ENCODE measurements at places on chromosomes 3 and 15.

DNA sequence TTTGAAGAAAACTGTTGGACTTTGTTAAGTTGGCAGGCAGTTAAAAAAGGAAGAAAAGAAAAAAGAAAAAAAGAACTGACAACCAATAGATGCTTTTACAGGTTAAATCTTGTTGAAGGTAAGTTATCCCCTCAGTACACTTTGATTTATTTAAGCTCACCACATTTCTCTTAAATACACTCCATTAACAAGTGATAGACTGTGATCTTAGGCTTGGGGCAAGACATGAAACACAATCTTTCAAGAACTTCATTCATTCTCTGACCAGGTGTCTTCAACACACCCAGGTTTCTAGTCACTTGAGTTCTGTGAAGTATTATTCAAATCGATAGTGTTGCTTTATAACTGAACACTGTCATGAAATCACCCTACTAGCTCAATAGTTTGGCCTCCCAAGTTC, 751.9 kb downstream of the ROBO1 start:
- DNase-seq: no peak

DNA sequence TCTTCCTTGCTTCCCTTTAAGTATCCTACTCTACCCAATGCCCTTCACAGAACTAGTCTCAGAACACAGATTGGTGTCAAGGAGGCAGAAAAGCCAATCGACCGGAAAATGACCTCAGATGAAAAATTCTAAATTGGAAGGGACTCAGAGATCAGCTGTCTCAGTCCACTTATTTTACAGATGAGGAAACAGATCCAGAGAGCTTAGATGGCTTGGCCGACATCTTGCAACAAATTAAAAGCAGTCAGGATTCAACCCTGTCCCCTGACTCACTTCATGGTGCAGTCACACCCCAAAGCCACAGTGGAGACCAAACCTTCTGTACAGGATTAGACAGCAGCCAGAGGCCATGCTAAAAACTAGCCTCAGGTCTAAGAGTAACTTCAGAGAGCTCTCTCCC, 169.3 kb upstream of the BHLHE40 start:
- no peak for DNase-seq

GRCh38 chr15:45121706-45122417, 7.7 kb downstream of the DUOXA2 start:
- no peak for DNase-seq

DNA sequence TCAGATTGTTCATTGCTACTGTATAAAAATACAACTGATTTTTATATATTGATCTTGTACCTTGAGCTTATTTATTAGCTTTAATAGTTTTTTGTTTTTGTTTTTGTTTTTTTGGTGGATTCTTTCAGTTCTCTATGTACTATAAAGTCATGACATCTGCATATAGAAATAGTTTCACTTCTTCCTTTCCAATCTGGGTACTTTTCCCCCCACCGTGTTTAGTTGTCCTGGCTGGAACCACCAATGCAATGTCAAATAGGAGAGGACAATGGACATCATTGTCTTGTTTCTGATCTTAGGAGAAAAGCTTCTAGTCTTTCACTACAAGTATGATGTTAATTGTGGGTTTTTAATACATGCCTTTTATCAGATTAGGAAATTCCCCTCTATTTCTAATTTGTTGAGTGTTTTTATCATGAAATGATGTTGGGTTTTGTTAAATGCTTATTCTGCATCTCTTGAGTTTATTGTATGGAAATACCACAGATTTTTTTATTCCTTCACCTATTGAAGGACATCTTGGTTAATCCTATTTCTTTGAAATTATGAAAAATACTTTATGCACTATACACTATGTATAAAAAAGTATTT, 2.8 kb upstream of the XCR1 start:
- DNase-seq: no peak

GRCh38 chr3:143120716-143121240, 1.2 kb downstream of the CHST2 start:
- DNase-seq: no peak

DNA sequence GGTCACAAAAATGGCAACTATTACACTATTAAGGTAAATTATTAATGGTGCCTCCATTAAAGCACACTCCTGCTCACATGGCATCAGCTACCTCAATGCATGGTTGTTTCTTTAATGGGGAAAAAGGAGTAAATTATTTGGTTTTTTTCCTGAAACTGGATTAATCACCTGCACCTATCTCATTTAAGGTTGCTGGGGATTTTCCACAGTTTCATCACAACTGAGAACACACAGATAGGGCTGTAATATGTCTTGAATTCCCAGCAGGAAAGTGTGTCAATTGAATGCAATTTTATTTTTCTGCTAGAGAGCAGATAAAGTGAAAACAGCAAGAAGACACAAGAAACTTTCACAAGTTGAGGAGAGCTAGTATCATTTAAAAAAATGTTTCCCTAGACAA, 36.4 kb downstream of the RFTN1 start:
- no peak for DNase-seq

DNA sequence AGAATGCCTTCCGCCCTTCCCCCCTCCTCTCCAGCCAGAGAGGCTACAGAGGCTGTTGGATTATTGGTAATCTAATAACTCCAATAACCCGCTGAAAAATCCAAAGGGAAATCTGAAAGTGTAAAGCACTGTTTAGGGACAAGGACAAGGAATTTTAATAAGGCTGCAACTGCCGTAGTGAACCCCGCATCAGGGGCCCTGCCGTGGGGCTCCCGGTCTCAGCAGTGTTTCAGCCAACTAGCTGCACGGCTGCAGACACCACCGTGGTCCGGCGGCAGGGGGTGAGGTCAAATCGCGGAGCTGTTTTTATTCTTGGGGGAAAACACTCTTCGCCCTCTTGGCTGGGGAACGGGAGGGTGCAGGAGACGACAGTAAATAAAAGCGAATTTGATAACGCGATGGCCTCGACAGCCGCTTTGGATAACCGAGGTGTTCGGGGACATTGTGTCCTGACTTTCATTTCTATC, 6.1 kb downstream of the BCL6 start:
- DNase-seq: no peak

DNA sequence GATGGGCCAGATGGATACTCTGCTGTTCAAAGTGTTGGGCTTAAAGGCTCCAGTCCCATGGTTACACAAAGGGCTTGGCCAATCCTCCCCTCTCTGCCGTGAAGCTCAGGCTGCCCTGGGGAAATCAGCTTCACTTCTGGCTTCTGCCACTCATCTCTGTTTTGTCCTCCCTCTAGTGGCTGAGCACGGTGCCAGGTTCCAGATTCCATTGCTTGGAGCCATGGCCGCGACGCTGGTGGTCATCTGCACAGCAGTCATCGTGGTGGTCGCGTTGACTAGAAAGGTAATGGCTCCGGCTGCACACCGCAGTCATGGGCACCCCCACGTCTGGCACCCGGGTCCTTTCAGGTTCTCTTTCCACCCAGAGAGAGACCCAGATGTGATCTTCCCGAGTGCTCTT, 5.6 kb downstream of the TIGIT start:
- DNase-seq: no peak

DNA sequence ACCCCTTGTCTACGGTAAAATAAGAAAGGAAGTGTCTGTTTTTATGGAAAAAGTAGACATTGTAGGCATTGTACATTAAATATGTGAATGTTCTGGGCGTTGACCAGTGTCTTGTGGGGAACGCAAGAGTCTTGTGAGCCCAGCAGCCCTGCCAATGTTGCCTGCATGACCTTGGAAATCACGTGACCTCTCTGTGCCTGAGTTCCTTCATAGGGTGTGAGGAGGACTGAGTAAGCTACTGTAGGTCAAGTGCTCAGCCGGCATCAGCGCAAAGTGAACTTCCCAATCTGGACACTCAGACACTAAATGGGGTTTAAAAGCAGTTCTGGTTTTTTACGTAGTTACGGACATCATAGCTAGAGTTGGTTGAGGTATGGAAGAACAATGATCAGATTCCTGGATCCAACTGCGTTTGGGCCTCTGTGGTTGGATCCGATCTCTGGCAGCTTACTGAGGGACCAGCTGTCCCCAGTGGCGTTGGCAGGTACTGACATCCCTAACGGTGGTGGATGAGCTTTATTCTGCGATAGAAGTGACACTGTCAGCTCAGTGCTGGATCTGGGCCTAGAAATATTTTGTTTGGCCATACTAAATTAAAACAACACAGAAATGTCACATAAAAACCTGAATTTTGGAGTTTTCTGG, 63.8 kb downstream of the SPSB4 start:
- no peak for DNase-seq

DNA sequence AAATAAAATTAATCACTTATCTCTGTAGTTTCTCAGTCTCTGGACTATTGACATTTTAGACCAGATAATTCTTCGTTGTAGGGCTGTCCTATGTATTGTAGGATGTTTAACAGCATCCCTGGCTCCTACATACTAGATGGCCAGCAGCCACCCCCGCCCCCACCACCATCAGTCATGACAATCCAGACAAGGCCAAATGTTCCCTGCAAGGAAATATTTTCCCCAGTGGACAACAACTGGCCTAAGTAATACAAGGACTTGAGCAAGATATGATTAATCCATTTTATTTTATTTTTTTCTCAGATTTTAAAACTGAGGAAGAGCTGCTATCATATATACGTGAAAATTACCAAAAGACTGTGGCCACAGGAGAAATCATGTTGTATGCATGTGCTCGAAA, 23.8 kb downstream of the TICRR start:
- no peak for DNase-seq

GRCh38 chr3:67790043-67790442, 135.6 kb upstream of the SUCLG2 start:
- no peak for DNase-seq

GRCh38 chr15:31214864-31215489, 111.7 kb upstream of the KLF13 start:
- no peak for DNase-seq

DNA sequence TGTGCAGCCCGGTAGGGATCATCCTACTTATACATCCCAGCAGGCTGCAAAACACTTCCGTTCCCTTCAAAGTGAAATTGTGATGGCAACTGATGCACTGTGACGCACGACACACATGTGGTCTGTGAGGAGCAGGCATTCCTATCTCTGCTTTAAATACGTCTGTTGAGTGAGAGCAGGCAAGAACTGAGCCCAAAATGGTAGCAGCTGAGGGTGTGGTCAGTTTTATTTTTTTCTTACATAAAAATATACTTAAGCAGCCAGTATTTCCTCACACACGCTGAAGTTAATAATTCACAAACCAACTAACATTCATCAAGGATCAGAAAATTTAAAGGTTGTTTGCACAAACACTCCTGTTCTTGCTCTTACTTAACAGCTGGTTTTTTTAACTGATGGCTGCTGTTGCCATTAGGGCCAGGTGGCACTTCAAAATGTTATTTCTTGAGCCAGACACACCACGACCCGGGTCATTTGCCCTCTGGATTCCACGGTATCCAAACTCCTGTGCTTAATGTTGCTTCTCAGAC, 23.9 kb downstream of the LRIG1 start:
- no peak for DNase-seq

GRCh38 chr3:149813367-149814281, 609 bp downstream of the RNF13 start:
- DNase-seq: no peak

DNA sequence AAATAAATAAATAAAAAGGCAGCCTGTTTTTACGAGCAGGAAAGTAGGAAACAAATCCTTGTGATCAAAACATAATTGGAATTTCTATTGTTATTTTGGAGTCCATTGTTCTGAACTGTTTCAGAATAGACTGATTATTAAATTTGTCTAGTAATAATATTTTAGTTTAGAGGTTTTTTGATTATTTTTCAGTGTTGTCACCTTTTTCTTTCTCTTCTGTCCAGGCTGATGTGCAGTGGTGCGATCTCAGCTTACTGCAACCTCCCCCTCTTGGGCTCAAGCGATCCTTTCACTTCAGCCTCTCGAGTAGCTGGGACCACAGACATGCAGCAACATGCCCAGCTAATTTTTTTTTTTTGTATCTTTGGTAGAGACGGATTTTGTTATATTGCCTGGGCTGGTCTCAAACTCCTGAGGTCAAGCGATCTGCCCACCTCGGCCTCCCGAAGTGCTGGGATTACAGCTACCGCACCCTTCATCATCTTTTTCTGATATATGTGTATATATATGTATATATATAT, 38.0 kb downstream of the KAT2B start:
- no peak for DNase-seq

- no peak for DNase-seq
These were observed 379.6 kb downstream of the EDEM1 start for GRCh38 chr3:5567113-5567512.

DNA sequence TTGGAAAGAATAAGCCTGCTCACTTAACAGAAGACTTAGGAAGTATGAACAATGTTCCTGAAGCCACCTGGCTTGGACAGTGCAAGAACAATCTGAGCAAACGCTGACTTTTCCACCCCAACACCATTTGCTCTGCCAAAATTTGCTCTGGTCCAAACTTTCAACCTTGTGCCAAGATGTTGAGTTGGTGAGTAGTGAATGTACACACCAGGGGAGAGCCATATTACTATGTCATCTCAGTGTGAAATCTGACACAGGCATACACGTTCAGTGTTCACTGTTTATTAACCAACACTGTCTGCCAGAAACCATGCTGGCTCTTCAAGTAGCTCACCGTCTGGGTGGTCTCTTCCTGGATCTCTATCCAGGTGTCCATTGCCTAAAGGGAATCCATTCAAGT, 152.9 kb upstream of the LPP start:
- peak; percentile 65 for DNase-seq

DNA sequence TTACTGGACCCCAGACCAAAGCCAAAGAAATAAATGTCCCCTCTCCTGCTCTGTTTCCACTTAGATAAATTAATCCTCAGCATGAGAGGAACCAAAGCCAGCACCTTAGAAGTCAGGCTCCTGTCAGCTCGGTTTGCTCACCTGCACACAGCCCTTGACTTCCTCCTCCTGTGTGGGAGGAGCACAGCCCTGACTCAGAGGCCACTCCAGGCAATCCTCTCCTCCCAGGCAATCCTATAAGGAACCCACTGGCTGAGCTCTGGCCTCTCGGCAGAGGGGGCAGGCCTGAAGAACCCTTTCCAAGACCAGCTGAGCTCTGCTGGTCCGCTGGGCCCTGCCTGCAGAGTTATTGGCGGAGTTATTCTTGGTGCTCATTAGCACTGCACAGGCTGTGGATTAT, 30.8 kb downstream of the LIPC start:
- peak; percentile 33 for DNase-seq

- no peak for DNase-seq
These were observed 18.9 kb downstream of the SRGAP3 start for GRCh38 chr3:9230596-9230995.

- DNase-seq: no peak
These were observed 1.3 kb downstream of the ADAM10 start for GRCh38 chr15:58748040-58748851.

DNA sequence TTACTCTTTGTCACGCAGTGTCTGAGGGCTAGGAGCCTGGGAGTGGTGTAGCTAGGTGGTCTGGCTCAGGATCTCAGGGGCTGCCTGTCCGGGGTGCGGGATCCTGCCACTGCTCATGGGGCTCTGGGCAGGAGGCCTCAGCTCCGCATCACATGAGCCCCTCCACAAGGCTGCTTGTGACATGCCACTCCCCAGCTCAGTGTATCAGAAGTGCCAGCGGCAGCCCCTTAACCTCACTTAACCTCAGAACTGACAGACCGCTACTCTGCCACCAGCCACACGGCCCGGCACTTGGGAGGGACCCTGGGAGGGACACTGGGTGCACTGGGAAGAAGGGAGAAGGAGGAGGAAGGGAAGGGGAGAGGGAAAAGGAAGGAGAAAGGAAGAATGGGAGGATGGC, 87.9 kb downstream of the FBLN2 start:
- no peak for DNase-seq

Data from NCI-H2029 treated with DMSO at 0.1 percent for 48 hours (cell line).